Stimulated activated CD4-positive, alpha-beta T cell treated with anti-CD3 and anti-CD28 coated beads, Interleukin-4, amount 100 ng/mL, for 24 hours (primary cell): ENCODE measurements at places on chromosomes 11 and 22.

- DNase-seq, result peak; percentile 67
These were observed 4.9 kb downstream of the LTO1 start for GRCh38 chr11:69670158-69670845.

DNA sequence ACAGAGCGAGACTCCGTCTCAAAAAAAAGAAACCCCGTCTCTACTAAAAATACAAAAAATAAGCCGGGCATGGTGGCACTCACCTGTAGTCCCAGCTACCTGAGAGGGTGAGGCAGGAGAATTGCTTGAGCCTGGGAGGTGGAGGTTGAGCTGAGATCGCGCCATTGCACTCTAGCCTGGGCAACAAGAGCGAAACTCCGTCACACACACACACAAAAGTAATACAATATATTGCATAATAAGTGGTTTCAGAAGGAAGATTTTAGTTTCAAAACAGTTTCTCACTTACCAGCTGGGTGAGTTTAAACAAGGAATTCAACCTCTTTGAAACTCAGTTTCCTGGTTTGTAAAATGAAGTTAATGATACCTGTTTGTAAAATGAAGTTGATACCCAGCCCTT is 32.7 kb upstream of the HTR3A start:
- no peak for DNase-seq

DNA sequence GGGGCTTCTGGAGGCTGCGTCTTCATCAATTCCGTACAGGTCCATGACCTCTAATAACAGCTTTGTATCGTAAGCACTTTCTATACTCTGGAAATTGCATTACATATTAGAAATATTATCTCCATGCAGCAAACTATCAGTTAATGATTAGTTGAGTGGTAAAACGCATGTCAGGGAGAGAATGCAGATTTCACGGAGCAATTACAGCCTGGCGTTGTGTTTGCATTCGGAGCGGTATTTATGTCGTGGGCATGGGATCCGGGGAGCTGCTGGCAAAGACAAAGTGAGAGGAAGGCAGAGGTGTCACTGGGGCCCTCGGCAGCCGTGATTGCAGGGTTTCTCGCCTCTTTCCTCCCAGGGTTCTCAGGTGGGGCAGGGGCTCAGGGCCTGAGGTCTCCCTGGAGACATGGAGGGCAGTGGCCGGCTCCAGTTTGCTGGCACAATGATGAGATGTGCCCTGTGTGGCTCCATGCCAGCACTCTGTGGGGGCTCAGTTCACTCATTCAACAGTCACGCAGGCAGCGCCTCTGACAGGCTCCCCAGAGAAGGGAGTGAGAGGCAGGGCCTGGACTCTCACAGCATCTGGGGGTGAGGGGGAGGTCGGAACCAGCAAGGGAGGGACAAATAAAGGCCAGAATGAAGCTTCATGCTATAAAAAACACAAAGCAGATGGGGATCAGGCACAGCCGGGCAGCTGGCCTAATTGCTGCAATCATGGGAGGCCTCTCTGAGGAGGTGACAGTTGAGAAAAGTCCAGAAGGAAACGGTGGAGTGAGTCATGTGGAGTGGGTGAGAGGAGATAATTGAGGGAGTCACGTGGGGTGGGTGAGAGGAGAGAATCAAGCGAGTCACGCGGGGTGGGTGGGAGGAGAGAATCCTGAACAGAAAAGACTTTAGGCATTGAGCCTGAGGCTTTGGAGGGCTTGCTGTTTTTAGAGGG is 1002.7 kb downstream of the BRD1 start:
- no peak for DNase-seq

- no peak for DNase-seq
These were observed 12.4 kb upstream of the ARFGAP3 start for GRCh38 chr22:42869463-42869862.

GRCh38 chr22:30243661-30244060 is 2.9 kb downstream of the LIF start:
- DNase-seq, result no peak

GRCh38 chr11:118117790-118118601 is 31.2 kb upstream of the SMIM35 start:
- no peak for DNase-seq

DNA sequence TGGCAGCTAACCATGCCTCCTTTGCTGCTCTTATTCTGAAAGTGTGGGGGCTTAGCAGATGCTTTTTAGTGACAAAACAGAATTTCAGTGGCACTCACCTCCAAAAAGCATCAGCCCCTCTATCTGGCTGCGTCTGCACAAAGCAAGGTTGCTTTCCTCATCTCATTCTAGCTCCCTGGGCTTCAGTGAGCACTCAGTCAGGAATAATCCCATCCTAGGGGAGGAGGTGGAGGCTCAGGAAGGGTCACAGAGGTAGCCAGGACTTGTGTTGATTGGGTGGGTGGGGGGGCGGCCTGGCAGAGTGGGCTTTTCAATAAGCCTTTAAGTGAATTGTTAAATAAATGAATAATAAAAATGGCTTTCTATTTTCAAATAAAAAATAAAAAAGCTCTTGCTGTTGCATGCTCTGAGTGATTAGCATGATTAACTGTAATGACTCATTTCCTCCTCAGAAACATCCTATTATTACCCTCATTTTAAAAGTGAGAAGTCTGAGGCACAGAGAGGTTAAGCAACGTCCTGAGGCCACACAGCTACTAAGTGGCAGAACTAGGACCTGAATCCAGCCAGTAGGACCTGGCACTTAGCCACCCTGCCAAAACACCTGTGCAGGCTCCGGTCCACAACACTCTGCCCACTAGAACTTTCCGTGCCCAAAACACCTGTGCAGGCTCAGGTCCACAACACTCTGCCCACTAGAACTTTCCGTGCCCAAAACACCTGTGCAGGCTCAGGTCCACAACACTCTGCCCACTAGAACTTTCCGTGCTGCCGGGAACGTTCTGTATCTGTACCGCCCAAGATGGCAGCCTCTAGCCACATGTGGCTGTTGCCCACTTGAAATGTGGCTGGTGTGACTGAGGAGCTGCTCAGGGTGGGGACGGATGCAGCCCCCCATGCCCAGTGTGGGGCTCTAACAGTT is 5.5 kb downstream of the B3GAT1 start:
- no peak for DNase-seq

DNA sequence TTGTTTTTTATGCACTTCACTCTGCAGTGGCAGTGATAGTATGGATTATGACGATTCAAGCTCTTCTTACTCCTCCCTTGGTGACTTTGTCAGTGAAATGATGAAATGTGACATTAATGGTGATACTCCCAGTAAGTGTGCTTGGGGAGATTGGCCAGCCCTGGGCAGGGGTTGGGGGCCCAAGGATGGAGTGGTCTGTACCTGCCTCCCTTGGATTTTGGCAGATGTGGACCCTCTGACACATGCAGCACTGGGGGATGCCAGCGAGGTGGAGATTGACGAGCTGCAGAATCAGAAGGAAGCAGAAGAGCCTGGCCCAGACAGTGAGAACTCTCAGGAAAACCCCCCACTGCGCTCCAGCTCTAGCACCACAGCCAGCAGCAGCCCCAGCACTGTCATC is 14.2 kb downstream of the MADD start:
- DNase-seq, result no peak

DNA sequence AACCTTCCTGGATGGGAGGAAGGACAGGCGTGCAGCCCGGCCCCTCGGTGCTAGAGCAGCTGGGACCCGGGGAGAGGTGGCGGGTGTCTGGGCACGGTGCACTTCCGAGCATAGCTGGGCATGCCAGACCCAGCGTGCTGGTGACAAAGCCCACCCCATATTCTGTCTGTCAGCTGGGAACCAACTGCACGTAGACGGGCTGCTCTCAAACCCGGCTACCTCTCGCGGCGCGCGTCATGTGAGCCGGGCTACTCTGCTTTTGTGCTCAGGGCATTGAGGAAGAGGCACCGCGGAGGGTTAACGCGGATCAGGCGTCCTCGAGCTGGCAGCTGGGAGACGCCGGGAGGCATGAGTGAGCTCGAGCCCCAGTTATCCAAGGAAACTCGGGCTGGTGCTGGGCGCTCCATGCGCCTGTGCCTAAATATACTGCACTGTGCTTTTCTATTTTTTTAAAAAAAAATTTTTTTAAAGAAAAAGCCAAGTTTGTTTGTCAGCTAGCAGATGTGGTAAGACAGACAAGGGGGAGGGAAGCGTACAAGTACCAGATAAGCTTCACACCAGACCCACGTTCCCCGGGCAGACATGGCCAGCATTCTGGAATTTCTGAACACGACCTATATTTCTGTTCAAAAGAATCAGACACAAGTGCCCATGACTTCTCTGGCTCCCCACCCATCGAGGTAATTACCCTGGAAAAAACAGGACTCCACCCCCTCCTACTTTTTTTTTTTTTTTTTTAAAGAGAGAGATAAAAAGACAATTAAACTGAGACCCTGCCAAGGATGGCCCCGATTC is 425.6 kb downstream of the SHANK2 start:
- no peak for DNase-seq

GRCh38 chr11:35425603-35426212 is 6.3 kb upstream of the SLC1A2 start:
- no peak for DNase-seq

GRCh38 chr11:36929401-36929800 is 331.4 kb upstream of the RAG2 start:
- no peak for DNase-seq

DNA sequence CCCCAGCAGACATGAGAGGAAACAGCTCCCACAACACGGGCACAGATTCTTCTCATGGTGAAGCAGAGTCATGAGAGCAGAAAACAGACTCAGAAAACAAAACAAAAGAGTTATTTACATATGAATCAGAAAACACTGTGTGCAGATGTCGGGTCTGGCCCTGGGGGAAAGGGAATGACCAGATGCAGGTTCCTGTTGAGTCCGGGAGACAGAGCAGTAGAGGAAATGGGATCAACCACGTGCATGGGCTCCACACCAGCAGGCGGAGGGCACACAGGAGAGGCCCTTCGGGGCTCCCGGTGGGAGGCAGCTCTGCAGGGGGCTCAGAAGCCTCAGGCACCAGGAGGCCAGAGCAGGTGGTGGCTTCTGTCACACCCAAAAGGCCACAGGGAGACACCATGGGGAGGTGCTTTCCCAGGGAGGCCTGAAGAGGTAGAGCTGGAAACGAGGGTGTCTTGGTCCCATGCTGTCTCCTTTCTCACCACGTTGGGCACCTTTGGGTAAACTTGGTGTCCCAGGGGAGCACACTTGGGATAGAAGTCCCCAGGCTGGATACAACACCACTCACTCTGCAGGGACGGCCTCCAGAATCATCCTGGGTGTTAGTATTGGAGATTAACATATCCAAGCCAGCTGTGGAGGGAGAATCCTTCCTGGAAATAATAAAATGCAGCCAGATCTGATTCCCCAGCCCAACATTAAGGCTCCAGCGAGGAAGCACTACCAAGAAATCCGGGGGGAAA is 764.7 kb downstream of the BRD1 start:
- no peak for DNase-seq

DNA sequence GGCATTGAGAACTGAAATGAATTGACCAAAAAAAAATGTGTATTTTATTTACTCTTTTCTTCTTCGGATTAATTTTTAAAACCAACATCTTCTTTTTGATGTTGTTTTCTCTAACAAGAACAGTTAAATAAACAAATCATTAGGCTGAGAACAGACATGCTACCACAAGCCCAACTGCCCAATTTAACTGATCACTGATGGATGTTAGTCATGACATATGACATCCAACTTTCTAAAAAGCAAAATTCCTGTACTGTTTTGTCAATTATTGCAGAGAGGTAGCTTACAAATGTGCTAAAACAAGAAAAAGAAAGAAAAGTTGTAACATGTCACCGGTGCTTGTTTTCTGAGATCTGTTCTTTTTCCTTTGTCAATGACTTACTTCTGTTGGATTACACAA is 232.1 kb downstream of the C11orf87 start:
- DNase-seq, result no peak

DNA sequence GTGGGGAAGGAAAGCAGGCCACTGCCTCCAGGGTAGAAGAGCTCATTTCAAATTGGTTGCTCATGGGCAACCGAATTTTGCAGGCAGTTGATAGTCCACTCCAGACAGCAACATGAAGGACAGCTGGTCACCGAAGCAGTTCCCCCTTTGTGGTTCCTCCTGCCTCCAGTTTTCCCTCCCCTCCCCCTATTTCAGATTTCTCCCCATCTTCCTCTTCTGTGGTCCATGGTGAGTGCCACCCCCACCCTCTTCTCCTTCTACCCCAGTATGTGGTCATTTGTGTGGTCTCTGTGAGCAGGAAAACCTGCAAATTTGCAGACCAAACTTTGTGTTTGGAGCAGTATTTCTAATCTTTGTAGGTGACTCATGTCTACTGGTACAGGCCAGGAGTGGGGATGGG is 38.2 kb upstream of the PAK1 start:
- no peak for DNase-seq

DNA sequence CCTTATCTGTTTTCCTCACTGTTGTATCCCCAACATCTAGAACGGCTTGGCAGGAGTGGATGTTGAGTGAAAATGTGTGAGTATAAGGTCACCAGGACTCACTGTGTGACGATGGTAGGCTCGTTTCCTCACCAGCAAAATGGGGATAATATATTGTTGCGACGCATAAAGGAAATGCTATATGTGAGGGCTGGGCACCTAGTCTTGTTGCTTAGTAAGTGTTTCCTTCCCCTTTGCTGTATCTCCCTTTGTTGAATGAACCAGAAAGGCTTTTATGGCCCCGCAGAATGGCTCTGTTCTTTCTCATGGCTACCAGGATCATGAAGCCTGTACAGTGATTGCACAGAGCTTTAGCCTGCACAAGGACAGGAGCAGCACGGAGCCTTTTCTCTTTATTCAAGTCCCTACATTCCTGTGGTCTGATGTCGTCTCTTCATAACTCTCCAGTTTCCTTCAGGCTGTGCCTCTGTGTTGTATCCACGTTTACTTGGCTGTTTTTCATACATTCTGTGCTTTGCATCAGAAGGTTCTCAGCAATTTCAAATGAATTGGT is 5.4 kb downstream of the TNRC6B start:
- no peak for DNase-seq

- DNase-seq, result no peak
These were observed 17.5 kb upstream of the TXNRD2 start for GRCh38 chr22:19959043-19959586.

DNA sequence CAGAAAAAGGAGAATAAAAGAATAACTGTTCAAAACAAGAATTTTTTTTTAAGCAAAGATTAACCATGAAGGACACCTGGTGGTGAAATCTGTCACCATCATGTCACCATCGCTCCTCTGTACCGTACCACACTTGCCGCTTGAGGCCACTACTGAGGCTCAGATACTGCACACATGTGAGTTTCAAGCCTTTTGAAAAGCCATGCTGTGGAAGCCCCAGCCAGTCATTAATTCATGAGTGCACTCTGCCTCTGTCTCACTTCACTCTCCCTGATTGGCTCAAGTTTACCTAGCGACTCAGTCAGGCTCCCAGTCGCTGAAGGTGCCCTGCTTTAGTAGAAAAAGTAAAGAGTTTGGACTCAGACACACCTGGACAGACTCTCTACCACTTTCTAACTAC is 6.6 kb upstream of the MS4A12 start:
- peak; percentile 3 for DNase-seq

DNA sequence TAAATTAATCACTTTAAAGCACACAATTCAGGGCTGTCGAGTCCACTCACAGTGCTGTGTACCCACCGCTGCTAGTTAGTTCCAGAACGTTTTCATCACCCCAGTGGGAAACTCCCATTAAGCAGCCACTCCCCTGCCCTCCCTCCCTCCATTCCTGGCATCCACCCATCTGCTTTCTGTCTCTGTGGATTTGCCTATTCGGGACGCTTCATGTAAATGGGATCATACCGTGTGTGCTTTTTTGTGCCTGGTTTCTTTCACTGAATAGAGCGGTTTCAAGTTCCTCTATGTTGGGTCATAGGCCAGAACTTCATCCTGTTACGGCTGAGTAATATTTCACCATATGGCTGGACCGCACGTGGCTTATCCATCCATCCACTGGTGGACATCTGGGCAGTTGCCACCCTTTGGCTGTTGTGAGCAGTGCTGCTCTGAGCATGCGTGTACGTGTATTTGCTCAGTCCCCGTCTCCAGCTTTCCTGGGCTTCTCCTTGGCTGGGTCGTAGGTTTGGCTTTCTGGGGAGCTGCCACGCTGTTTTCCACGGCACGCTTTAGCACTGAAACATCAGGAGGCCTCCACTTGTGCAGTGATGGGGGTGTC is 30.1 kb downstream of the ARHGAP8 start:
- DNase-seq, result no peak
